Activated T-helper 1 cell treated with anti-CD3 and anti-CD28 coated beads, Interleukin-2, amount 50 U/mL, for 16 hours (primary cell): ENCODE measurements at places on chromosomes 2 and 18.

DNA sequence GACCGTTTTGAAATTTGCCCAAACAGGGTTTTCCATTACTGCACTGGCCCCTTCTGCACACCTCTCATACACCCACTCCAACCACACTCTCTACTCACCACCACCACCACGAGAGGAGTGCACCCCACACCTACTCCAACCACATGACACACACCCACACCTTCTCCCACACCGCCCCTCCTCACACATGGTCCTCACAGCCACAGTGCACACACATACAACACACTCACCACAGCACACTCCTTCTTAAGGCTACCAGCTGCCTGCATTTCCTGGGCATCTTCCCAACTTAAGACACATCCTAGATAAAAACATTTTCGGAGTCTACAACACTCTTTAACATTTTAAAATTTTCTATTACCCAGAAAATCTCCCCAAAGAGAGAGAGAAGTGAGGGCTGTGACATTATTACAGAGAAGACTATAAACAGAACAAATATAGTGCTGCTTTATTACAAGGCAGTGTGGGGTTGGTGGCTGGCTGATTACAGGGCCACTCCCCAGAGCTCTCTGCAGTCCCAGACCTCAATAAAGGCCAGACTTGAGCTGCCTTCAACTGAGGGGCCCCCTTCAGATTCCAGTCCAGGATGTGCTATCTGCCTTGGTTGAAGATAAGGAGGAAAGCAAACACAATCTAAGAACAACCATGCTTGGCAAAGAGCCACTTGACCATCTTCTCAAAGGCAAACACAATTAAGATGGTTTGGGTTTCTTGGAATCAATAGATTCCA lies 36.1 kb downstream of the NHEJ1 start:
- DNase-seq = no peak

GRCh38 chr2:229205704-229206103 lies 65.4 kb downstream of the PID1 start:
- DNase-seq = no peak

DNA sequence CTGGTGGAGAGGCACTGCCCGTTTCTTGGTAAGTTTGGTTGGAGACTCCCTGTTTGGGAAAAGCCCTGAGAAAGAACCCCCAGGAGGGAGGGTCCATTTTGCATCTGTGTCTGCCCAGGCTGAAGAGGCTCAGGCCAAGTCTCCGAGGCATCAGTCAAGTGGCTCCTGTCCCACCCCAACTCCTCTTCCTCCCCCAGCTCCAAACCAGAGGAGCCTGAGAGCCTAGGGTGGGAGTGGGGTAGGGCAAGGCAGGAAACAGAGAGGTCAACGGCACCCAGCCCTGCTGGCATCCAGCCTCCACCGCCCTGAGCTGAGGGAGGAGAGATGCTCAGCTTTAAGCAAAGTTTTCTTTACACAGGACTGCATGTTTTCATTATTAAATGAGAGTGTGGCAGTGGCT lies 38.2 kb downstream of the CYP27C1 start:
- no peak for DNase-seq

DNA sequence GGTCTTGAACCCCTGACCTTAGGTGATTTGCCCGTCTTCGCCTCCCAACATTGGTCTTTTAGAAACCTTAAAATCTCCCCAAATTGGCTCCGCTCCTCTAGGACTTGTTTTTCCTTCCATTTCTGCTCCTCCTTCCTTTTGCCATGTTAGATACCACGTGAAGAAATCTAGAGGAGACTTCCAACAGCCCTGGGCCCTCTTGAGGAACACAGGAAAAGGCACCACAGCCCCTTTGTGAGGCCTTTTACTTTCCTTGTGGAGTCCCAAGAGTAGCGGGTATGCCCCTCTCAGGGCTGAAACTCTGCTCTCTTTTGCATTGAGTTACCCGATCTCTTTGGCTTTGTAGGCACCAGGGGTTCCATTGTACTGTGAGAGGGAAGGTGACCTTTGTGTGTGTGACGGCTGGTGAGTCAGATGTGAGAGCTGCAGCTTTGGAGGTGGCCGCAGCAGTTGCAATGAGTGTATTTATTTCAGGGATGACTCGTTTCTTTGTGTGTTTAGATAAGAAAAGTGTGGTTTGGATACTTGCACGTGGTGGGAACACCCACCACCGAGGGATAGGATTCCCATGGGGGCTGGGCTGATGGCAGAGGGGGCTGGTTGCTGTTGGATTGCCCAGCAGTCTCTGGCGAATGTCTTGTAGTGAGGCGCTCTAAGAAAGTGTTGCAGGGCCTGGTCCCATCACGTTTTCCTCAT lies 218.4 kb upstream of the HS6ST1 start:
- DNase-seq = no peak

- no peak for DNase-seq
Observed at GRCh38 chr18:42045346-42045745, 90.3 kb downstream of the PIK3C3 start.

DNA sequence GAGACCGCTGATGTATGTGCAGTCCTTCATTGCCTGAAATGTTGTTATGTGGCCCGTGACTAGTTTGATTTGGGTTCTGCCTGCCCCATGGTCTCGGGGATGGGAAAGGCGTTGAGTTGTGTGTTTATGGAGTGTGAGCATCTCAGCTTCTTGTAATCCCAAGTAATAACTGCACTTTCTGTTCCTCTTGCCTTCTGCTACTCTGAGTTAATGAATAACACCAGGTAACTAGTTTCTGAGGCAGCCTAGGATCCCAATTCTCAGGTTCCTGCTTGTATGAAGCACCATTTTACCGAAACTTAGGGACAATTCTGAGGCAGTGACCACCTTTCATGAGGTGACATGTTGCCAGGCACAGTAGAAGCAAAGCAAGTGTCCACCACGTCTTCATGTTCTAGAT lies 170.0 kb downstream of the ALK start:
- DNase-seq = no peak

DNA sequence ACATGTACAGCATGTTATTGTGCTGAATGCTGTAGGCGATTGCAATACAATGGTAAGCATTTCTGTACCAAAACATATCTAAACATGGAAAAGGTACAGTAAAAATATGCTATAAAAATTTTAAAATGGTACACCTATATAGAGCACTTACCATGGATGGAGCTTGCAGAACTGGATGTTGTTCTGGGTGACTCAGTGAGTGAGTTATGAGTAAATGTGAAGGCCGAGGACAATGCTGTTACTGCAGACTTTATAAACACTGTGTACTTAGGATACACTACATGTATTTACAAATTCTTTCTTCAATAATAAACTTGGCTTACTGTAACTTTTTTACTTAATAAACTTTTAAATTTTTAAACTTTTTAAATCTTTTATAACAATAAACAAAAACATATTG lies 473.4 kb upstream of the UBE2E3 start:
- no peak for DNase-seq

GRCh38 chr2:20806286-20806685 lies 16.6 kb downstream of the LDAH start:
- DNase-seq = no peak

DNA sequence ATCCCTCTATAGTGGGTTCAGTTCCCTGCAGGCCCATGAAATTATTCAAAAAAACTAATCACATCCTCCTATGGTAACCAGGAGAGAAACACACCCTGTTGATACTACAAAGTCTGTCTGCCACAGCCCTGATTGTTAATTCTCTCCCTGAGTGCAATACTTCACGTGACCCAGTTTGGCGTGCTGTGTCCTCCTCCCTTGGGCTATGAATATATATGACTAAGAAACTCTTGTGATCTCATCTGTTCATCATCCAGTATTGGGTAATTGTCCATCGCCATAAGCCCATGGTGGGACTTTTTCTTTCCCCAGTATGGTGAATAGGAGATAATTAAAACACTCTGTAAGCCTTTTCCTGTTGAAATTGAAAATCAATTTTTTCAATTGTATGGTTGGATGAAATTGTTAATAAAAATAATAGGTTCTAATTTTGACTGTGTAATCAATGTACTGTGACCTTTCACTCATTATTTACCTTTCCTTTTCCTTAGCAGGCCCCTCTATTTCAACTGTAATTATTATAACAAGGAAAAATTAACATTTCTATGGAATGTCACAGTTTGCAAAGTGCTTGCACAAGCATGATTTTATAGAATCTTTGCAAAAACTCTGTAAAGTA lies 1822.6 kb downstream of the SUCLG1 start:
- DNase-seq = no peak

GRCh38 chr2:127059559-127059958 lies 47.4 kb downstream of the BIN1 start:
- DNase-seq = no peak

- no peak for DNase-seq
Observed at GRCh38 chr18:64402636-64403035, 253.7 kb upstream of the LINC00305 start.

DNA sequence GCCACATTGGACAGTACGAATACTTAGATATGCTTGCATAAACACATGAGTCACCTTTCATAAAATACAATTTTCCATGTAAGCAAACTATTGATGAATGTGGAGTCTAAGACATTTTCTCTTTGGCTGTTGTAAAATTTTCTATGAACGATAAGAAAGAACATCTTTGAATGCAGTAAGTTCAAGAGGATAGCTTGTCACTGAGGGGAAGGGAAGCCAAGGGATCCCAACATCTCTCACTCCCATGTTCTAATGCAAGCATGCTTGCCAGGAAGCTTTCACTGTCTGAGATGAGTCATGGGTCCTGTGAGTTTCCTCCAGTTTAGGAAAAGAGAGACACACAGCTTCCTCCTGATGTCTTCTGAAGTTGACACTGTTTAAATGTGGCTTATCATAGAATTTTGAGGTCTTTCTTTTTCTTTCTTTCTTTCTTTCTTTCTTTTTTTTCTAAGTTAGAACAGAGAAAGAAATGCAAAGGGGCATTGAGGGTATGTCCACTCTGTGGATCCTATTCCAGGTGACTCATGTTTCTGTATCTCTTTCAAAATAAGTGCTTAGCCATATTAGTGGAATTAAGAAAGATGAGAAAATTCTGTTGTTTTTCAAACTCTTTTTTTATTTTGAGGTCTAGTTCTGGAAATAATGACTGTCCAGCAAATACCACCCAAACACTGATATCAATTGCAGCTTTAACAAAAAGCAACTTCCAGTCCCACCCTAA lies 146.6 kb downstream of the RDH14 start:
- no peak for DNase-seq

DNA sequence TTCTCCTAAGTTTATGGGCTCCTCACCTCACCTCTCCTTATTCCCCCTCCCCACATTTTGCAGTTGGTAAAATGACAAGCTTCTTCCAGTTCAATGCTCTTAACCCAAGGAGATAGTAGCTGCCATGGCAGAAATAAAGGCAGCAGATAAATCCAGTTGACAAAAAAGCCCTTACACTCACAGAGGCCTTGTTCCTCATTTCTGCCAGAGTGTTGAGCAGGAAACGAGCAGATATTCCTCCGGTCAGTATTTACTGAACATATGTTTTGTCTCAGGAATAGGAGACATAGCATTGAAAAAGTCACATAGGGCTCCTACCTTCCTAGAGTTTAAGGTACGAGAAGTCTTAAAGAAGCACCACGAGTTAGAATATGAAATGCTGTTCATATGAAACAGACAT lies 493.7 kb upstream of the TNP1 start:
- no peak for DNase-seq
